Stimulated activated CD8-positive, alpha-beta memory T cell treated with anti-CD3 and anti-CD28 coated beads, Interleukin-4, amount 100 ng/mL, for 1 hour (primary cell): ENCODE measurements at places on chromosomes 16 and 17.

DNA sequence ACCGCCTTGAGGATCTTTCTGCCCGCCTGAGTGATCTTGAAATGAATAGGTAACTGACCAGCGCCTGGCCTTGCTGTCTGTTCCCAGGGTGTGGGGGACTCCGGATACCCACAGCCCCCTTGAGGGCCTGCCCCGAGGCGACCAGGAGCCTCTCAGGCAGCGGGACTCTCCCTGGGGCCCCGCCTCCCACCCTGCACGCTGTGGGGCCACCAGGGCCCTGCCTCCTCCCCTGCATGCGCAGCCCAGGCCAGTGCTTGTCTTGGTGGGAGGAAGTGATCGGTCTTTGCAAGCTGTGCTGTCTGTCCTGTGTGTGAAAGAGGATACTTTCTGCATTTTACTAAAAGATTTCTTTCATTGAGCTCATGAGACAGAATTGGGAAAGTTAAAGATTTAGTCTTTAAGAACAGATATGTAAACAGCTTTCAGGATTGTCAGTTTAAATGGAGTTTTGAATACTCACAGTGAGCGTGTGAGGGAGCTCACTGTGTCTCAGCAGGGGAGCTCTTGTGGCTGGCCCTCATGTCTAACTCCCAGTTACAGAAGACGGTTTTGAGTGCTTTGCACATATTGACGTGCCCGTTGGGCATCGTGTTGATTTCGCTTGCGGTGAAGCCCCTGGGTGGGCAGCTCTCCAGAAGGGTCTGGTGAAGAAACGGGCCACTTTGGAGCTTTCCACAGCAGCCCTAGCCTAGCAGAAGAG is 36.1 kb upstream of the CAPN15 start:
- no peak for DNase-seq

- DNase-seq: no peak
Observed at GRCh38 chr16:75075688-75076268, 40.8 kb downstream of the LDHD start.

DNA sequence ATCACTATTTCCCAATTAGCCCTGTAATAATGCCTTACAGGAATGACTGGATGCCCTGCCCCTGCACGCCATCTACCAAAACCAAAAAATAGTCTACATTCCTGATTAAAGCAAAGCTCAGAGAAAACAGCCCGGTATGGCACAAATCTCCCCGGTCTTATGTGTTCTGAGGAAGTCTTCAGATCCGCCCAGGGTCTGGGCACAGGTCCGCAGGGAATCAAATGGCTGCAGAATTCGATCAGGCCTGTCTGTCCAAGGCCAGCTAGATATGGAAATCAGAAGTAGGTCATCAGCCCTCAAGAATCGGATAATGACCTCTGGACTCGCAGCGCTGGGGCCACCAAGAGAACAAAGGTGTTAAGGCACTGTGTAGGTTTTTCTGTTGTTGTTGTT is 171.0 kb downstream of the ZFHX3 start:
- no peak for DNase-seq

GRCh38 chr16:19649980-19650379 is 68.0 kb downstream of the KNOP1 start:
- DNase-seq: no peak

- no peak for DNase-seq
Observed at GRCh38 chr16:48291754-48292153, 44.4 kb upstream of the ABCC11 start.

- no peak for DNase-seq
Observed at GRCh38 chr16:9013508-9013864, 49.8 kb upstream of the USP7 start.

GRCh38 chr17:5773816-5774360 is 189.6 kb upstream of the NLRP1 start:
- DNase-seq: no peak

- DNase-seq: no peak
Observed at GRCh38 chr16:19102187-19102872, 11.4 kb upstream of the ITPRIPL2 start.

GRCh38 chr17:70120425-70120824 is 45.4 kb downstream of the KCNJ16 start:
- DNase-seq: no peak

- no peak for DNase-seq
Observed at GRCh38 chr17:78430892-78431691, 52.6 kb downstream of the PGS1 start.

- no peak for DNase-seq
Observed at GRCh38 chr17:17141860-17142552, 64.1 kb downstream of the PLD6 start.

GRCh38 chr17:30597776-30598288 is 120.6 kb downstream of the GOSR1 start:
- no peak for DNase-seq

DNA sequence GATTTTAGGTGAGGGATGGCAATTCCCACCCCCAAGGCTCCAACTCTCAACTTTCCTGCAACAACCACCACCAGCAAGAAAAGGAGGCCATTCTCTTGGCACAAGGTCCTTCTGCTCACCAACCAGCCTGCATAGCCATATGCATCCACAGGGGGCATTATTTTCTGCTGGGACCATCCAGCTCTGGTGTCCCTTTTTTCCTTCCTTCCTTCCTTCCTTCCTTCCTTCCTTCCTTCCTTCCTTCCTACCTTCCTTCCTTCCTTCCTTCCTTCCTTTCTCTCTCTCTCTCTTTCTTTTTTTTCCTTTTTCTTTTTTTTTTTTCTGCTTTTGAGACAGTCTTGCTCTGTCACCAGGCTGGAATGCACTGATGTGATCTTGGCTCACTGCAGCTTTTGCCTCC is 21.1 kb upstream of the COX10 start:
- DNase-seq: no peak

DNA sequence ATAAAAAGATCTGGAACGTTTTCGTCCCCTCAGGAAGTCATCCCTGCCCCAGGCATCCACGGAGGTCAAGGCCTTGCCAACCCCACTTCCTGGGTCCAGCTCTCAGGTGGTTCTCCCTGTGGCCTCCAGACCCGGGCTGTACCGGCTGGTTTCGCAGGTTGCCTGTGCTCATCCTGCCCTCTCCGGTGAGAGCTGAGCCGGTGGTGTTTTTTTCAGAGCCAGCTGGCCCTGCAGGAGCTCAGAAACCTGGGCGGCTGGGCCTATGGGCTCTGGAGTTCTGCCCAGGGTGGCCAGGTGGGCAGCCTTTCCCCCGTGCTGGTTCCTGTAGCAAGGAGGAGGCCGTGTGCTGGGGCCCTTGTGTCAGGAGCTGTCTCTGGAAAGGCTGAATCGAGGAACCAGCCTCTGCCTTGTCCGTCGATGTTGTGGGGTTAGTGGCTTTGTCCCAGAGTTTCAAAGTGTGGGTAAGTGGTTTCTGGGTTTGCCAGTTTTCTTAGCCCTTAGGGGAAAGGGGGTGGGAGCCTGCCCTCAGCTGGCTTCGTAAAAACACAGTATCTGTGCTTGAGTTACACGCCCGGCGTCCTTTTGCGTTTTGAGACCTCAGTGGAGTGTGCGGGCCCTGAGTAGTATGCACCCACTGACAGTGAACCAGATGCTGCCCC is 23.6 kb downstream of the C16orf90 start:
- DNase-seq: no peak

GRCh38 chr17:36876966-36877365 is 60.3 kb upstream of the LHX1 start:
- DNase-seq: no peak

- DNase-seq: no peak
Observed at GRCh38 chr17:78338486-78339259, 21.2 kb downstream of the SOCS3 start.

- DNase-seq: no peak
Observed at GRCh38 chr16:78364556-78364880, 265.1 kb downstream of the WWOX start.

DNA sequence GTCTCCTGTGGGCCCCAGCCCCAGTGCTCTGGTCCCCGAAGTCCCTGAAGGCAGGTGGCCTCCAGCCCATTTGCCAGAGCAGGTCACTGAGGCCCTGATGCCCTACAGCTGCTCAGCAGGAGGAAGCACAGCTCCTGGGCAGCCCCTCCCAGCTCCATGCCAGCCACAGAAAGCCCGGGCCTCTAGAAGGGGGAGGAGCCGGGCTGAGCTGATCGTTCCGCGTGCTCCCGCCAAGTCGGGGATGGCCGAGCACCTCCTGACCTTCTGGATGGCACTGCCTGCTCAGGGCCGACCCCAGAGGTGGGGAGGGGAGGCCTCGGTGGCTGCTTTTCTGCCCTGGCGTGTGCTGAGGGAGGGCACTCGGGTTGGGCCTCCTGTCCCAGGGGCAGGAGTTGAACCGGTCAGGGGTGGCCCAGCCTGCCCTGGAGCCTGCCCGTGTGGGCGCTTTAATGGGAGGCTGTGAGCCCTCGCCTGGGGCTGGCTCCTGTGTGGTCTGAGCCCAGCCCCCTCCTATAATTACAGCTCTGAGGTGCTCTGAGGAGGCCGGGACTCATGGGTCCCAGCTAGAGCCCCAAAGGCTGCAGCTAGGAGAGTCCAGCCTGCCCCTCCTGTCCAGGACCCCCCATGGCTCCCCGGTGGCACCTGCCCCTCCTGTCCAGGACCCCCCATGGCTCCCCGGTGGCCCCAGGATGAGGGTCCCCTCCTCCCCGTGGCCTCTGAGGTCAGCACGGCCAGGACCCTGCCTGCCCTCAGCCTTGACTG is 29.7 kb downstream of the ZFPM1 start:
- DNase-seq: no peak

- DNase-seq: peak; percentile 69
Observed at GRCh38 chr16:3022208-3022683, 1.5 kb downstream of the HCFC1R1 start.

DNA sequence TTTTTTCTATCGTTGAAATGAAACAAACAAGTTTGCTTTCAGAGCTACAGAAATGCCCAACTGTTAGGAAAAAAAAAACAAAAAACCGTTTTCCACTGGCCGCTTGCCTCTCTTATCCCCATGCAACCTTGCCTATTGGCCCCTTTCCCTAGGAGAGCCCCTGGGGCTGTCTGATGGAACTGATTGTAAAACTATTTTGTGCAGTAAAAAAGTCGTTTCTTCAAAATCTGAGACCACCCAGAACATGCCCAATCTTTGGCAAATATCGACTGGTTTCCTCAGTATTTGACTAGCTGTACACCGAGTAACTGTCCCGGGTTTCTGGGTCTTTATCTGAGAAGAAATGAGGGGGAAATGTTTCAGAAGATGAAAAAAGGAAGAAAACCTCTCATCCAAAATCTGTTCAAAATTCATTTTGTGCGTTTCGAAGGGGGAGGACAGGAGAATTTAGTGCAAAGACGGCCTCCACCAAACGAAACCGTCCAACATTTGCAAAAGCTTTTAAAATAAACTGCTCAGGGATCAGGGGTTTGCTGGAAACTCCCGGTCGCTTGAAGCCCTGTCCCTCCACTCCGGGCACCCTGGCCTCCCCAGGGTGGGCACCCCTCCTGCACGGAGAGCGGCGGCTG is 1.1 kb upstream of the GNAO1 start:
- DNase-seq: no peak

DNA sequence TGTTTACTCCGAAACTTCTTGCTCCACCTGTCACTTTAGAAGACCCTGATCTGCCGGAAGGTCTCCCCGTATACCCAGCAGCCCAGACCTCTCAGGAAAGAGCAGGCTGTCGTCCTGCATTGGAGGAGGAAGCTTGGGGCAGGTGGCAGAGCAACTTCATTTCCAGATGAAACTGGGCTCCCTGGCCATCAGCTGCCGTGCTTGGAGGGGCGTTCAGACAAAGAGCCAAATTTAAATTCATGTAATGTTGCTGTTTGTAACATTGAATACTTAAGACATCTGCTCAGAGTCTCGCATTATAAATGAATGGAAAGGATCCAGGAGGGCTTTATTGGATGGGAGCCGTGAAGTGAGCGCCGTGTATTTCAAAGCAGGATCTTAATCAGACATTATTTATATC is 628.5 kb downstream of the MAF start:
- DNase-seq: no peak

DNA sequence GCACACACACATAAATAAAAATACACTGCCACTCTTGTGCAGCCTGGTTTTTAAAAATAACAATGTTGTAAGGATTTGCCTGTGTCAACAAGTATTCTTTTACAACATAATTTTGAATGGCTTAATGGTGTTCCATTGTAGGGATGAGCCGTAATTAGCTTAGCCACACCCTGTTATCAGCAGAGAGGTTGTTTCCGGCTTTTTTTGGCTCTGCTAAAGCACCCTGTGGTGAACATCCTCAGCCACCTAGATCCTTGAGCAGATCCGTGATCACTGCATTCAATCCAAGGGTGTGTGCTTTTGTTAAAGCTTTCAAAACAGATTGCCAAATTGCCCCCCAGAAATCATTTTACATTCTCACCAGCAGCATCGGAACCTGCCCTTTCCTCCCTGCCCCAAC is 7.0 kb downstream of the KATNB1 start:
- no peak for DNase-seq

DNA sequence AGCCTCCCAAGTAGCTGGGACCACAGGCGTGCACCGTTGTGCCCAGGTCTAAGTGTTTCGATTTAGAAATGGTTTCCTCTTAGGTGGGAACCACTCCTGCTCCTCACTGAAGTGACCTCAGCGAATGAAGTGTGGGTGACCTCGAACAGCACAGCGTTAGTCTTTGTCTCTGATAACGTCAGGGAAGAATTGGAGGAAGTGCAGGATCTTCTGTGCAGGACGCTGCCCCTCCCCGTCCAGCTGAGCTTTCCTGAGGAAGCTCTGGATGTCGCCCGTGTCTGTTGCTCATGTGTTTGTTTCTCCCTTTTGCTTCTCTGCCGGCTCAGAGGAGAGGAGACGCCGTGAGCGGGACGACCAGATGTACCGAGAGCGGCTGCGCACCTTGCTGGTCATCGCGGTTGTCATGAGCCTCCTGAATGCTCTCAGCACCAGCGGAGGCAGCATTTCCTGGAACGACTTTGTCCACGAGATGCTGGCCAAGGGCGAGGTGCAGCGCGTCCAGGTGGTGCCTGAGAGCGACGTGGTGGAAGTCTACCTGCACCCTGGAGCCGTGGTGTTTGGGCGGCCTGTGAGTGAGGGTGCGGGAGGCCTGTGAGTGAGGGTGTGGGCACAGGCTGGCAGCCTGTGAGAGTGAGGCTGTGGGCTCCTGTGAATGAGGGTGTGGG is 15.6 kb downstream of the SPG7 start:
- DNase-seq: no peak
